Activated CD8-positive, alpha-beta T cell treated with anti-CD3 and anti-CD28 coated beads, Interleukin-2, amount 10 ng/mL, durations not matched to agents 7 days and 5 days (primary cell): ENCODE measurements at places on chromosomes 1 and 21. TPM values are rescaled to one million over a fixed set of nuclear protein-coding genes. Genes with fewer than 3 reads are reported as not detected.

Gene PYGO2
- total RNA-seq: 40.2 TPM

Gene MYOM3
- not detected for total RNA-seq

Gene KCNE1
- total RNA-seq: 0.26 TPM

Gene CLEC20A
- total RNA-seq: not detected

Gene TUFT1
- total RNA-seq: 0.42 TPM

Gene EPHB2
- not detected for total RNA-seq

Gene MAP10
- total RNA-seq: 3.1 TPM

Gene LCK
- total RNA-seq: 464 TPM

Gene GPR52
- total RNA-seq: 2.3 TPM

Gene CD2
- 186 TPM for total RNA-seq

Gene S100A2
- not detected for total RNA-seq

GRCh38 chr1:237032029-237032428 lies 10.0 kb upstream of the RYR2 start:
- no peaks in the 10 kb centered on the region for H3K4me1 ChIP-seq
- peaks cover 4% of the 10 kb centered on the region for H3K27me3 ChIP-seq
- DNase-seq: no peak
- no peaks in the 10 kb centered on the region for H3K36me3 ChIP-seq
- no peak overlapping the region for H3K27ac ChIP-seq

DNA sequence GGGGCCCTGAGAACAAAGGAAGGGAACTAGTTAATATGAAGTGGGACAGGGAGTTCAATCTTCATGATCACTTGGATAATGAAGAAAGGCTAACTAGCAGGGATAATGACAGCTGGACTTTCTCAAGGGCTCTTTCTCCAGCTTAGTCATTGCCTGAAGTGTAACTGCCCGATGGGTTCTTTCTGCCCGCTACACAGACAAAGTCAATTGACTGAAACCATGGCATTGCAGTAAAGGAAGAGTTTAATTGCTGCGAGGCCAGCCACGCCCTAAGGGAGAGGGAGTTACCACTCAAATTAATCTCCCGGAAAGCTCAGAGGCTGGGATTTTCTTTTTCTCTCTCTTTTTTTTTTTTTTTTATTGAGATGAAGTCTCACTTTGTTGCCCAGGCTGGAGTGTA lies 16.6 kb upstream of the SLC2A5 start:
- H3K27me3 ChIP-seq: peaks cover 40% of the 10 kb centered on the region
- H3K27ac ChIP-seq: no peak overlapping the region
- H3K36me3 ChIP-seq: no peaks in the 10 kb centered on the region
- no peak for DNase-seq
- H3K4me3 ChIP-seq: no peak overlapping the region

DNA sequence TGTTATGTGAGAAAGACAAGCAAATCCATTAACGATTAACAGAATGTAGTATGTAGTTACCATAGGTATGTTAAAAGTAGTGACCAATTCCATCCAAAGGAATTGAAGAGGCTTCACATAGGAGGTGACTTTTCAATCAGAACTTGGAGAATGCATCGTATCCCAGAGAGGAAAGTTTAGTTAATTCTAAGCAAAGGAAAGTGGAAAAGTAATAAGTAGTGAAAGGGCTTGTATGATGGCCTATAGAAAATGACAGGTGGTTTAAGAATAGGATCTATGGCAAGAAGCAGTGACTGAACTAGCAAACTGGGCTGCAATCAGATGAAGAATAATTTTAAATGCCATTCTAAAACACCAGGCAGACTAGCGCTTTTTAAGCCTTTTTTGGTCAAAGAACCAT lies 16.6 kb downstream of the SCMH1 start:
- H3K36me3 ChIP-seq: peaks cover 8% of the 10 kb centered on the region
- H3K27me3 ChIP-seq: no peaks in the 10 kb centered on the region
- H3K4me3 ChIP-seq: no peak overlapping the region
- H3K27ac ChIP-seq: no peak overlapping the region
- H3K4me1 ChIP-seq: peaks cover 4% of the 10 kb centered on the region

GRCh38 chr1:25150985-25151495 lies 81.3 kb downstream of the SYF2 start:
- peaks cover 5% of the 10 kb centered on the region for H3K4me1 ChIP-seq
- no peaks in the 10 kb centered on the region for H3K36me3 ChIP-seq
- H3K27me3 ChIP-seq: peaks cover 51% of the 10 kb centered on the region

DNA sequence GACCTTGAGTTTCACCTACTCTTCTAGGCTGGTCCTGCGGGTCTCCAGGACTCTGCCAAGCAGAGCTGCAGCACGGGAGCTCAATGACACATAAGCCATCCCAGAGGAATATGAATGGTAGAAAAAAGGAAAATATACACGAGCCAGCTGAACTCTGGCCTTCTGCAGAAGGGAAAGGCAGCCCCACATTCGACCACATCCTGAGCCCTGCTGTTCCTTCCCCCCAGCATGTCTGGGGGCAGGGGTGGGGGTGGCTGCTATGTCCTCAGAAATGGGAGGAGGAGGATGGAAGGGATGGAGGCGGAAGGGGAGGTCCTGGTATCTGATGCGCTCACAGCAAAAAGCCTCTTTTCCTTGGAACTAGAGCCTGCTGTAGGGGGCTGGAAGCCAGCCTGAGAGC lies 12.1 kb upstream of the KDF1 start:
- H3K27me3 ChIP-seq: peaks cover 14% of the 10 kb centered on the region
- no peaks in the 10 kb centered on the region for H3K36me3 ChIP-seq
- H3K4me3 ChIP-seq: no peak overlapping the region
- H3K4me1 ChIP-seq: peaks cover 13% of the 10 kb centered on the region
- H3K27ac ChIP-seq: peak overlapping the region; percentile 46
- no peak for DNase-seq

GRCh38 chr1:200448034-200448762 lies 38.4 kb upstream of the ZNF281 start:
- H3K27ac ChIP-seq: no peak overlapping the region
- H3K4me1 ChIP-seq: peaks cover 7% of the 10 kb centered on the region
- H3K36me3 ChIP-seq: no peaks in the 10 kb centered on the region
- DNase-seq: no peak
- H3K27me3 ChIP-seq: no peaks in the 10 kb centered on the region

GRCh38 chr1:3040004-3040403 lies 18.7 kb downstream of the ACTRT2 start:
- DNase-seq: no peak
- no peak overlapping the region for H3K27ac ChIP-seq
- no peak overlapping the region for H3K4me3 ChIP-seq
- H3K36me3 ChIP-seq: no peaks in the 10 kb centered on the region
- H3K27me3 ChIP-seq: peaks cover 2% of the 10 kb centered on the region

DNA sequence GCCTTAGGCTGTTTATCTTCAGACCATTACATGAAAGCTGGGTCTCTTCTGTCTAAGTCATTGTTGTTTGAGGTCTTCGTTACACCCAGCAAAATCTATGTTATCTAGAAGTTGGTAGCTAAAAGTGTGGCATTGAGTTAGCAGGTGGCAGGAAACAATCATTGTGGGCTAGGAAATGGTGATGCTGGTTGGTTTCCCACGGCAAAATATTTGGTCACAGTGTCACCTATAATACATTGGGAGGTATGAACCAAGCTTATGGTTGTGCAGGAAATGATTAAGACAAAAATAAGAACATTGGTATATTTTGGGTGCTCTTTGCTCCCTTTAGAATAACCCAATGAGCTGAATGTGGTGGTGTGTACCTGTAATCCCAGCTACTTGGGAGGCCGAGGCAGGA lies 169.7 kb downstream of the TRIM33 start:
- peaks cover 15% of the 10 kb centered on the region for H3K36me3 ChIP-seq
- H3K4me3 ChIP-seq: peak overlapping the region; percentile 47
- H3K27ac ChIP-seq: peak overlapping the region; percentile 81
- H3K4me1 ChIP-seq: peaks cover 69% of the 10 kb centered on the region
- peak; percentile 77 for DNase-seq
- H3K27me3 ChIP-seq: no peaks in the 10 kb centered on the region

DNA sequence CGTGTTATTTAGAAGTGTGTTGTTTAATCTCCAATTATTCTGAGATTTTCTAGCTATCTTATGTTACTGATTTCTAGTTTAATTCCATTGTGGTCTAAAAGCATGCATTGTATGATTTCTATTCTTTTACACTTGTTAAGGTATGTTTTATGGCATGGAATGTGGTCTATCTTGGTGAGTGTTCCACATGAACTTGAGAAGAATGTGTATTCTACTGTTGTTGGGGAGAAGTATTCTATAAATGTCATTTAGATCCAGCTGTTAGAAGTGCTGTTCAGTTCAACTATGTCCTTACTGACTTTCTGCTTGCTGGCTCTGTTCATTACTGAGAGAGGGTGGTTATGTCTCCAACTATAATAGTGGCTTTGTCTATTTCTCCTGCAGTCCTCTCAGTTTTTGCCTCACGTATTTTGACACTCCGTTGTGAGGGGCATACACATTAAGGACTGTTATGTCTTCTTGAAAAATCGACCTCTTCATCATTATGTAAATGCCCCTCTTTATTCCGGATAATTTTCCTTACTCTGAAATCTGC lies 12.0 kb upstream of the PLA2G5 start:
- H3K4me1 ChIP-seq: peaks cover 25% of the 10 kb centered on the region
- no peak overlapping the region for H3K27ac ChIP-seq
- H3K27me3 ChIP-seq: peaks cover 21% of the 10 kb centered on the region

DNA sequence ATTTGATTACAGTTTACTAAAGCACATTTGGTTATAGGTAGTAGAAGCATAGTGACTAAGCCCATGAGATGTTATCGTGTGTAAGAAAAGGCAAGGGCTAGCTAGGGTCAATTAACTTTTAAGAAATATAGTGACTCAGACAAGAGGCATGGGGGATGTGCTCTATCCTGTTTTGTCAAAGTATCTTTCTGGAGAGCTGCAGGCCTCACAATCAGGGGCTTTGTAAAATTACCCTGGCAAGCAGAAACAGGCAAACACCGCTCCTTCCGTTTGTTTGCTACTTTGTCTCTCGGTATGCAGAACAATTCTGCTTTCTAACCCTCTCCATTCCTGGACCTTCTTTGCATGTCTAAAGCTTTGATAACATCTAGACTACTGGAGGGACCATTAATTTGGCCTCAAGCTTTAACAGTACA lies 26.1 kb upstream of the ZNF697 start:
- H3K4me1 ChIP-seq: peaks cover 8% of the 10 kb centered on the region
- H3K4me3 ChIP-seq: no peak overlapping the region
- DNase-seq: no peak
- peaks cover 18% of the 10 kb centered on the region for H3K27me3 ChIP-seq

DNA sequence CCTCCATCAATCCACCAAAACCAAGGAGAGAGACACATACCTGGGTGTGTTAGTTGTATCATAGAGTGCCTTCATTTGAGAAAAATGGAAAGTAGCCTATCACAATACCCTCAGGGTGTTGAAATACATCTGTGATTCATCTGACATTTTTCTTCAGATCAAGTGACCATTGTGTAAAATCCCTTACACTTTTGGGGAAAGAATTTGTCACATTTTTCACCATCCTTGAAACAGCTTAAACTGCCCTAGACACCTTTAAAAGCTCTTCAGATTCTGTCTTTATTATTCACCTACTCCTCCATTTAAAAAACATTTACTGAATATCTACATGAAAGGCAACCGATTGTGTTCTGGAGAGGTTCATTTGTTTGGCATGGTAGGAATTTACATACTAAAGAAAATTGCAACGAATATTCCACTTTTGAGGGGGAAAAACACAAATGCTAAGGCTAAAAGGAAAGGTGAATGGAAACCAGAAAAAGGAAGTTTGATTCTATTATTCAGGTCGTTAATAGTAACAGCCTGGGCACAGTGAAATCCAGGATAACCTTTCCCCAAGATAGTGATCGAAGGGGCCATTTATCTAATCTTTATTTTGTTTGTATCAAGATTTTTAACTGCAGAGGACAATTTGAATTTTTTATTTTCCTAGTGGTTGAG lies 70.4 kb upstream of the SAMSN1 start:
- no peak for DNase-seq
- H3K4me1 ChIP-seq: peaks cover 17% of the 10 kb centered on the region
- H3K27ac ChIP-seq: no peak overlapping the region
- peaks cover 24% of the 10 kb centered on the region for H3K36me3 ChIP-seq

- peaks cover 8% of the 10 kb centered on the region for H3K4me1 ChIP-seq
- no peaks in the 10 kb centered on the region for H3K27me3 ChIP-seq
- DNase-seq: no peak
- H3K27ac ChIP-seq: peak overlapping the region; percentile 51
- no peaks in the 10 kb centered on the region for H3K36me3 ChIP-seq
These were observed 50.5 kb upstream of the PRRC2C start for GRCh38 chr1:171434717-171435346.

GRCh38 chr1:100353071-100353801 lies 930 bp downstream of the CDC14A start:
- H3K36me3 ChIP-seq: peaks cover 45% of the 10 kb centered on the region
- peak overlapping the region; percentile 93 for H3K27ac ChIP-seq
- H3K4me1 ChIP-seq: peaks cover 46% of the 10 kb centered on the region
- no peaks in the 10 kb centered on the region for H3K27me3 ChIP-seq
- peak overlapping the region; percentile 96 for H3K4me3 ChIP-seq

DNA sequence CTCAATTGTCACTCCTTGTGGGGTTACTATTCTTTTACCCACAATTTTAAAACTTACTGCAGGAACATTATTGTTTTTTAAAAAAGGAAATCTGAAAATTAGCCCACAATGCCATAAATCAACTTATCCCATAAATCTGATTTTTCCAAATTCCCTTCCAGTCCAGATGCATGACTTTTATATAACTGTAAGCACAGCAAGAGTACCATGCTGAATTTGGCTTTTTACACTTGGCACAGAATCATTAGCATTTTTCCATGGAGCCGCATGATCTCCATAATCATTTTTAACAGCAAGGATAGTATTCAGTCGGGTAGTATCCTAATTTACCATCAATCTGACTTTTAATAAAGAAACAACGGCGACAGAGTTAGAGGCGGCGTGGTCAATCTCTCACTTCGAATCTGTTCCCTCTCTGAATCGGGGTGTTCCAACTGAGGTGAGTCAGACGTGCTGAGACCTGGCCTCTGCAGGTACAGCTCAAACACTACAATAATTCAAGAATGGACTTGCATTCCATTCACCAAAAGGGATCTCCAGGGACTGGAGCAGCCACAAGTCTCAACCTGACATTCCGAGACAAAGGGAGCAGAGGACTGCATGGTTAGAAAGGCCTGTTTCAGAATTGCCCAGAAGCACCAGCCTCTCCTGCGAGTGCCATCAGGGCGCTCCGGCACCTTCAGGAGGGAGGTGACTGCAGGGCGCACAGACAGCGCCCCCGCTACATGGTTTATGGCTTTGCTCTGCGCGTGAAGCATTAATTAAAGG lies 48.9 kb downstream of the SLC66A1 start:
- no peak overlapping the region for H3K27ac ChIP-seq
- H3K36me3 ChIP-seq: peaks cover 22% of the 10 kb centered on the region
- DNase-seq: no peak
- H3K4me1 ChIP-seq: peaks cover 30% of the 10 kb centered on the region
- no peaks in the 10 kb centered on the region for H3K27me3 ChIP-seq

DNA sequence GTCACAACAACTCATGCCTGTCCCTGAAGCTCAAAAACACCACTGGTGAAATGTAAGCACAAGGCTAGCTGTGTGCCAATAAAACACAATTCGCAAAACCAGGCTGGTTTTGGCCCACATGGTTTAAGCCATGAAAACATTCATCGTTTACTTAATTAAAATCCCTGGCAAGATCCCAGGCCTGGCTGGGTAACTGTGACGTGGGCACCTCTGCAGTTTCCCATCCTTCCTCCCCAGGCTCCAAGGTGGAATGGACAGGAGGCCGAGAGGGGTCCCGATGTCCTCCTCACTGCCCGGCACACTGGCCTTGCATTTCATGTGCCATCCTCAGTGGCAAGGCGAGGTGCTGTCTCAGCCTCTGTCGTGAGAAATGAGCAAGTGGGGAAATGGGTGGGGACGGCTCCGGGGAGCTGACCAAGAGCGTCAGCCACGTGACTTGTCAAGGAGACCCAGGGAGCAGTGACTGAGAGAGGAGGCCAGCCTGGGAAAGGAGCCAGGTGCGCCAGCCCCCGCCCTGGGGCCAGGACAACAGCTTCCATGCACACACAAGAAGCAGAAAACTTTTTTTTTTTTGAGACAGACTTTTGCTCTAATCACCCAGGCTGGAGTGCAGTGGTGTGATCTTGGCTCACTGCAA lies 153.1 kb upstream of the RAB4A start:
- H3K27me3 ChIP-seq: no peaks in the 10 kb centered on the region
- H3K36me3 ChIP-seq: no peaks in the 10 kb centered on the region
- H3K27ac ChIP-seq: no peak overlapping the region
- H3K4me1 ChIP-seq: peaks cover 9% of the 10 kb centered on the region
- no peak overlapping the region for H3K4me3 ChIP-seq
